ENCODE measurements at places on chromosomes 12 and 14.

- DNase-seq = no peak
Observed at GRCh38 chr12:108856170-108856427, 1.3 kb downstream of the SSH1 start.

DNA sequence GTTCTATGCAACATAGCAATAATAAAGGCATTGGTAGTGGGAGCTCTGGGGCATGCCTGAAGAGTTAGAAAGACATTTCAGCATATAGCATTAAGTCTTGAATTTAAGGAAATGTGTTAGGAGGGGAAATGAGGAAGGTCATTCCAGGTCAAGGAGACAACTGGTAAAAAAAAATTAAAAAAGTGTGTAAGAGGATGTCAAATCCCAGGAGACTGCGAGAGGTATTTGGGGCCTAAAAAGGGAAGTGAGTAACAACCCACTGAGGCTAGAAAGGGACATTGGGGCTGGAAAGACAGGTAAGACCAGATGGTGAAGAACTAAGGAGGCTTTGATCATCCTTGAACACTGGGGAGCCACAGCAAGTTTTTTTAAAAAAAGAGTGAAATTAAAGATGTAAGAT lies 152.9 kb downstream of the SLC25A21 start:
- no peak for DNase-seq

GRCh38 chr12:62331306-62331705 lies 71.1 kb downstream of the USP15 start:
- no peak for DNase-seq

DNA sequence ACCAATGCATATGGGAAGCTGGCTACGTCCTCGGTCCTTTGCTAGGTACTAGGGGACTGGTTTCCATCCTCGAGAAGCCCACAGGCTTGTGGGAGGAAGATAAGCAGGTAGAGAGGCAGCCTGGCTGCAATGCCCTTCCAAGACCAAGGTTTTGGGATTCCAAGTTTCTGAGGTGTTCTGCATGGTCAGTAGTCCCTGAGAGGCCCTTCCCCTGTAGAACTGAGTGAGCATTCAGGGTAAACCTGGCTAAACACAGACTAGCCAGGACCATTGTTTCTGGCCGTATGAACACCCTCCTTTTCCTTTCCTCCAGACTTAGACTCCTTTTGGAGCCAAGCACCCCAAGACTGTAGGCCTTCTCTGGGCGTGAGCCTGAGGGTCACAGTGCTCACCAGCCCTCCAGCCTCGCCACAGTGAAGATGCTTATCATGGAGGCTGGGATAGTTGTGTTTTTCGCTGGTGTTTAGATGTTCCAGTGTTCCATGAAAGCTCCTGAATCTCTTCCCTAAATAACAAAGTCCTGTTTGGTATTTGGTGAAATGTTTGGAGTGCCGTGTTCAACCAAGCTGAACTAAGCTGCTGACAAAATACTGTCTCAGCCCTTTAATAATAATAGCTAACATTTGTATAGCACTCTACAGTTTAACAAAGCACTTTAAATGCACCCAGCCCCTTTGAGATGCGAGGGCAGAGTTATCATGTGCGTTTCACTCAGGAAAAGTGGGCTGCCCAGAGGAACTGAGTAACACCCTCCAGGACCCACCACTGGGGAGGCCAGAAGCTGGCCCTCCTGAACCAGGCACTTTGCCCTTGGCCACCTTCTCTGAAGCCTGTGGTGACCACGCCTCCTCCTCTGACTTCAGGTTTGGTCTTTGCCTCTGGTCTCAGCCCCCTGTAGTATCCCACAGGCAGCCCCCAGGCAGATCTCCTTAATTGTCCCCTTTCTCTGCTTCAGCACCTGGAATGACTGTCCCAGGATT lies 284.5 kb downstream of the CACNA1C start:
- DNase-seq = no peak

GRCh38 chr14:52701223-52701622 lies 5.8 kb upstream of the PSMC6 start:
- DNase-seq = no peak

DNA sequence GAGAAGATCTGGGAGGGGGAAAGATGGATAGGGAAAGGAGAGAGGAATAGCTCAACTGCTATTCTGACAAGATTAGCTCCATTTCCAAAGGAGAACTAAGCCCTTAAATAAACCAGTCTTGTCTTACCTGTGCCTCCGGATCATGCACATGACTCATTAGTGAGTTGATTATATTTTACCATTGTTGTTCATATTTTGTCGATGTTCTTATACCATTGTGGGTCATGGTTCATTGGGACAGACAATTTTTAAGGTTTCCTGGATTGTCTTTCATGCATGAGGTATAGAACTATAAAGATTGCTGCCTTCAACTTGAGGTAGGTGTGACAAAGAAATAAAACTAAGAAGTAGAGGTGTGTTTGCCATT lies 243.0 kb upstream of the ATP2B1 start:
- DNase-seq = no peak

DNA sequence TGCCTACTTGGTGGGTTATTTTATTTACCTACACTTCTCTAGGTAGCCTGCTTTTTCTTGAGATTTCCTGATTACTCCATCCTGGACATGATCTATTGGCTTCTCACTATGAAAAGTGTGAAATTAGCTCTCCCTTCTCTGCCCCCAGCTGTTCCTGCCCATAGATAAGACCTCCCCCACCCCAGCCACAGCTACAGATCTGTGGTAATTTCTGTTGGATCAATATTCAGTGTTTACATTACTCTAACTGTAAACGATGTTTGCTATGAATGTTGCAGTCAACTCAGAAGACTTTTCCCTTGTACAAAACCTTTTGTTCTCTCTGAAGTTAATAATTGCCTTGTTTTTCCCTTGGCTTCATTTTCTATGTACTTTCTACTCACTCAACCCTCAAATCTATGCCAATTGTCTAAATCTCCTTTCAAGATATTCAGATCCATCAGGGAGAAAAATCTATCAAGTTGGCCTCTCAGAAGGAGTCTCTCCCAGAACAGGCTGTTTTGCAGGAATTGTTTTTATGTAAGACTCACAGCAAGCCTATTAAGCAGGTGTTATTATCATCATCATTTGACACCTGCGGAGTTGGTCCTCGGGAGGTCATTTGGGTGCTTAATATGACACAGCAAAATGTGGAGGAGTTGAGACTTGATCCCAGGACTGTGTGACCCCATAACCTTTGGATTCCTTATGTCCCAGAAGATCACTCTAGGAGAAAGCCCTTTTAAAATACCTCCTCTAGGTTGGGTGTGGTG lies 227.4 kb downstream of the SUDS3 start:
- DNase-seq = no peak

DNA sequence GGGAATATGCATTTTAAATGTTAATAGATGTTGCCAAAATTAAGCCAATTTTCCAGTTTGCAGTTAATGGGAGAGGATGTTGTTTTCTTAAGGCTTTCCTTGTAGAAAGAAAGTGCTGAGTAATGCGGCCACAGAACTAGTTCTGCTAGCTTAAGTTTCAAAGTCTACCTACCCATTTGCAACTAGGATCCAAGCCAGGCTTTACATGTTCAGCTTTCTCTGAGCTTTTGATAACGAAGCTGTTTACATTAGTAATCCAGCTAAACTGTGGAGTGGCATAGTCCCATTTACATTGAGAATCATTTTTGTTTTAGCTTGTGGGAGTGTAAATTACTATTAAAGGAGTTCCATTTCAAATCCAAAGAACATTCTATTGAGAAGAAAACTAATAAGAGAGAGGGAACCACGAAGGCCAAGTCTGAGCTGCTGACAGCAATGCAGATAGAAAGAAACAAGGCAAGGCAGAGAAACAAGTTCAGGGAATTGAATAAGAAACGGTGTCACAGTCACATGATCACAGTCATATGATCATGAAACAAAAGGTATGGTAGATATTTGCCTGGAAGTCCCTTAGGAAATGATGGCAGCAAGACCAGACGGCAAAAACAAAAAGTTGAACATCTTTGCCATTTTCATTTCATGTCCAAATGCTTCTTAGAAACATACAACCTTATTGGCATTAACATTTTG lies 274.9 kb downstream of the PAWR start:
- DNase-seq = no peak

DNA sequence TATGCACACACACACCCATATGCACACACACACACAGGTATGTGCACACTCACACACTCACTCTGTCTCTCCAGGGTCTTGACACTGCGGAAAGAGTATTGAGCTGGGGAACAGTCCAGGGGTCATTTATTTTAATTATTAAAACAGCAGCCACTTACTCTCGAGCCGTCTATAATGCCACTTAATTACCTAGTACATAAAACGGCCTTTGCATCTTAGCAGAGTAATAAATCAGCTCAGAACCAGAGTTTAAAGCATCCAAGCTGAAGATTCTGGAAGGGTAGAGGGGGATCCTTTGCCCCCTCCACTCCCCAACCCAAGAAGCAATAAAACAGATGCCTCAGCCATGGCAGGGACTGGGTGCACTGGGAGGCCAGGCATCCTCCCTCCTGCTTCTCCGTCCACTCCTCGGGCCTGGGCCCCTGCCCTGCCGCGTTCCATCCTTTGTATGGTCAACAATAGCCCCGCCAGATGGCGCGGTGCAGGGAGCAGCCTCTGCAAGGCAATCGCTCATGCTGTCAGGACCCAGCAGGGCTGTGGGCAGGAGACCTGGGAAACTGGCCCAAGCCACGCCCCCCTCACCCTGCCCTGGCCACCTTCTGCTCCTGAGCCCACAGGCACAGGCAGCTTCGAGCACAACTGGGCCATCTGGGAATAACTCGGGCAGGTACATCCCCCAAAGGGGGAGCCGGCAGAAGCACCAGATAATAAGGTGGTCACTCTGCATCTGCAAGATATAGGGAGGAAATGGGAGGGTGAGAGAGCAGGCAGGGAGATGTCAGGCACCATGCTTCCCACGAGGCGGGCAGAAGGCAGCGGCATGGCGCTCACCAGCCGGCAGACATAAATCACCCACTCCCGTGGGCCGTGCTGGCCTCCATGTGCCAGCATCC lies 40.9 kb downstream of the CCDC85C start:
- no peak for DNase-seq

- DNase-seq = peak; percentile 51
Observed at GRCh38 chr12:4506870-4507269, 31.8 kb upstream of the RAD51AP1 start.

- no peak for DNase-seq
Observed at GRCh38 chr12:12720672-12721161, 3.5 kb downstream of the CDKN1B start.

DNA sequence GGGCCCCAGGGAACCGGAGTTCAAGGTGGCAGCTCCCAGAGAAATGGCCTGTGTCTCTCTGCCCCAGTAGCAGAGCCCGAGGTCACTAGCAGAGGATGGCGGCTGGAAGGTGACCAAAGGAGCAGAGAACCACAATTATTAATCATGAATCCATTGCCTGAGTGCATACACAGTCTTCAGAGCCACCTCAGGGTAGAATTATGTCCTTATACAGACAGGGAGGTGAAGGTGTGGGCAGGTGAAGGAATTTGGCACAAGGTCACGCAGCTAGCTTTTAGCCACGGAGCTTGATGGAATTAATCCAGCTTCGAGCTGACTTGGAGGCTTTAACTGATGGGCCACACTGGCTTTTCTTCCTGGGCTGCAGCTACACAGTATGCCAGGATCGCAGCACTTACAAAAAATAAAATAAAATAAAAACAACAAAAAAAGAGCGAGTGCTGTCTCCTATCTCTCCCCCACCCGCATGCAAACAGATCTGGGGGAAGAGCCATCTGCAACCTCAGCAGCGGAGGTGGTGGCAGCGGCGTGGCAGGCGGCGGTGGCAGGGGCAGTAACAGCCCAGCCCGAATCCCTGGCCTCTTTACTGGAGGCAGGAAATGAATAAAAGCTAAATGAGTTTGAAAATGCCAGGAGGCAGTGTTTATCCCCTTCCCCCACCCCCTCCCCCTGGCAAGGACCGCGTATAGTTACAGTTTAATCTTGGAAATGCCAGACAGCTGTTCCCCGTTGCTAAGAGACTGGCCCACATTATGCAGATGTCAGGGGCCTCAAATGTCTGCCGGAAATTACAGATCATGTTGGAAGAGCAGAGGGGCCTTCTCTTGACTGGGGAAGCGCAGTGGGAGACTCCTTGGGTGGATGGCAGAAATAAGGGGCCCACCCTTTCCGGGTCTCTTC lies 93.5 kb downstream of the LRRC74A start:
- DNase-seq = peak; percentile 72

- no peak for DNase-seq
Observed at GRCh38 chr12:95096852-95097251, 23.4 kb upstream of the NR2C1 start.

DNA sequence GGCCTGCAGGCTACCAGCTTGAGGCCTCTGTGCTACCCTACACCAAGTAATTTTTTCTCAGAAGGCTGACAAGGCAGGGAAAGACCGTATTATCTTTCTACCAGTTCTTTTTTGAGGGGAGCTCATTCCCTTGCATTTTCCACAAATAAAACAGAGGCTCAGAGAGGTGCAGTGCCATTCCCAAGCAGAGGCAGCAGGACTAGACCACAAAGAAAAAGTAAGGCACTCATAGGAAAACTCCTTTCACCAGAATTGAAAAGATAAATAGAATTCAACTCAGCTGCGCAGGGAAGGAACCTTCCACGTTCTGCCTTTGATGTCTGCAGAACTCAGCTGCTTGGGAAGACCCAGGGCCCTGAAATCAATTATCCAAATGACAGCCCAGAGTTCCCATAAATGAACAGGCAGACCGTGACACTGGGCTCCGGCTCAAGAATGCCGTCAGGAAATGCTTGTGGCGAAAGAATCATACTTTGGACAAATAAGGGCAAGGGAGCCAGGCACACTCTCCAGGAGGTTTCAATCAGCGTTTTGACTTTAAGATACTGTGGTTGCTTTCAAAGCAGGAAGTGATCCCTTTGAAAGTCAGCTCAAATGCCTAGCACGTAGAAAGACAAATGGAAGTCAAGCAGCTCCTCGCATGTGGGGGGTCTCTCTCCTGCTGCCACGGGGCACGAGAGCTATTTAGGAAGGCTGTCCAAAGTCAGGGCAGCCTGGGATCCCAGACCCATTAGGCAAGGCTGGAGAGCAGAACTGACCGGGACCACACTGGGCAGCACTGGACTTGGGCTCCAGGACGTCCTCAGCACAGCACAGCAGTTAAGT lies 14.0 kb downstream of the KCTD10 start:
- peak; percentile 93 for DNase-seq

Data from skeletal muscle cell (primary cell).